ENCODE measurements at places on chromosomes 5 and 9.

DNA sequence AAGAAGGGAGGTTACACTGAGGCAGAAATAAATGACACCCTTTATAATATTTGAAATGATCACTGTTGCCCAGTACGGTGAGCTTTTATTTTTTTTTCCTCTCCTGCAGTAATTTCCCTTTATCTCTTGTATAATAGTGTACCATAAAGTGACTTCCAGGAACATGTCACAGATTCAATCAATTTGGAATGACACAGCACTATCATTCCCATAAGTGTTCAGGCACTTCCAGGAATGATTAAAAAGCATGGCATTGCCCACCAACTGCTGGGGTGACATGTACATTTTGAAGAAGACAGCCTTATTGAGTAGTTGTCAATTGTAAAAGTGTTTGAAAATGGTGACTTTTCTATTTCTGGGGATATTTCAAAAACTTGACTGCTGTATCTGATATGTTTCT is 1700.9 kb upstream of the NUDT12 start:
- DNase-seq, result no peak

DNA sequence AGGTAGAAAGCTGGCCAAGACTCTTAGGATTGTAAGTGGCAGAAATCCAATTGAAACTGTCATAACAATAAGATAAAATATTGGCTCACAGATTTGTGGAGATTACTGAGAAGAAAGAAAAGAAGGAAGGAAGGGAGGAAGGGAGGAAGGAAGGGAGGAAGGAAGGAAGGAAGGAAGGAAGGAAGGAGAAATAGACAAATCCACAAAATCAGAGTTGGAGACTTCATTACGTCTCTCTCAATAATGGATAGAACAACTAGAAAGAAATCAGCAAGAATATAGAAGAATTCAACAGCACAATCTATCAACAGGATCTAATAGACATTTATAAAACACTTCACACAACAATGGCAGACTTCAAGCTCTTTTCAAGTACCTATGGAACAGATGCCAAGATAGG is 17.9 kb upstream of the PAM start:
- DNase-seq, result no peak

- no peak for DNase-seq
These were observed 94.7 kb downstream of the MYO10 start for GRCh38 chr5:16841416-16841815.

GRCh38 chr9:133731876-133732638 is 6.1 kb downstream of the SARDH start:
- DNase-seq, result peak; percentile 39

- no peak for DNase-seq
These were observed 1.0 kb upstream of the F2R start for GRCh38 chr5:76714751-76715485.

- DNase-seq, result peak; percentile 92
These were observed 280.7 kb downstream of the SPOCK1 start for GRCh38 chr5:137218471-137218870.

GRCh38 chr5:112097768-112098167 is 321.3 kb downstream of the EPB41L4A start:
- no peak for DNase-seq

DNA sequence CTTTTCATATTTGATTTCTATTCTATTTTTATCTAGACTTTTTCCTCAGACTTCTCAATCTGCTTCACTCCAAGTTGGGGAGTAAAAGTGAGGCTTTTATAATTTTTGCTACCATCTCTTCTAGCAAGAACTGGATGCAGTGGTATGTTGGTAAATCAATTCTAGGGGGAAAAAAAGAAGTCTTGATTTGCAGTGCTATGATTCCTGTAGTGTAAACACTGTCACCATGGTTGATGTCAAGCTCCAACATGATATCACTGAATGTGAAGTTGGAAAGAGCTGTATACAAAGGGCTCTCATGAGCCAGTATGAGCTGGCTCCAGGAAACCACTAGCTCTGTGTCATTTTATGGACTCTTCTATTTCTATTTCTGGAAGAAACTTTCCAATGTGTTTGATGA is 439.2 kb downstream of the NTRK2 start:
- DNase-seq, result no peak

DNA sequence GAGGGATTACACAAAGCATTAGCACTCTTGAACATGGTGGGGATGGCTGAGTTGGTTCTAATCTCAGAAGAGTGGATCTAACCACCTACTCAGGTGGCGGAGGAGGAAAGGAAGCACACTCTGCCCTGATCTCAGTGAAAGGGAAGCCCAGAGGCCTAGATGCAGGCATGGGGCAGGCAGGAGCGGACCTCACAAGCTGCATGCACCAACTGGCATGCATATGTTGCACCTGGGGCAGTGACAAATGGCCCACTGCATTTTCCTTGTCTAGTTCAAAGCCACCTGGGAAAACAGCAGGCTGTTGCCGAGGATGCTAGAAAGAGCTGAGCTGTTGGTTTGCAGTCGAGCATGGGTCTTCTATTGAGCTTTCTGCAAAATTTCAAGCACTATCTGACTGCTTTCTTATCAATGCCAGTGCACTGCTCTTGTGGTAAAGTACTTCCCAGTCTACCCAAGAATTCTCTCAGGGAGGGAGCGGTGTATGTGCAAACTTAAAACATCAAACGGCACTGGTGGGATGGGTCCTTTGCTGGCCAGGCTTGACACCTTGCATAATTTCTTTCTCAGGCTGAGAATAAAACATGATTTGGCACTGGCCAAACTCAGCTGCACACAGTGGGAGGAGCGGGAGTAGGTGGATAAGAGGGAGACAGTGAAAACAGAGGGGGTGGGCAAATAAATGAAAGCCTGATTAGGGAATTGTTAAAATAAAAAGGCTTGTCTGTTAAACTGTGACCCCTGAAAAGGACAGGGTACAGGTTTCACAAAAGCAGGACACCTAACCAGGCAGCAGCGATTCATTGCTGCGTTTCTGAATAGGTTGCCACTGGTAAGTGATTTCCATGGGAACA is 108.9 kb downstream of the MARCHF3 start:
- no peak for DNase-seq

- no peak for DNase-seq
These were observed 350.8 kb upstream of the RFX3 start for GRCh38 chr9:3876553-3876952.

Data from pons (tissue), 1 donor.